ENCODE measurements at places on chromosomes 2 and 18.

GRCh38 chr2:85650456-85650855 lies 17.5 kb downstream of the SFTPB start:
- H3K27me3 ChIP-seq: no peaks in the 10 kb centered on the region
- no peak for DNase-seq
- H3K36me3 ChIP-seq: peaks cover 50% of the 10 kb centered on the region
- H3K27ac ChIP-seq: no peak overlapping the region
- no peaks in the 10 kb centered on the region for H3K4me1 ChIP-seq

GRCh38 chr2:112639936-112640335 lies 5.8 kb upstream of the SLC20A1 start:
- H3K27ac ChIP-seq: no peak overlapping the region
- no peak overlapping the region for H3K4me3 ChIP-seq
- peaks cover 26% of the 10 kb centered on the region for H3K36me3 ChIP-seq
- H3K4me1 ChIP-seq: peaks cover 65% of the 10 kb centered on the region

DNA sequence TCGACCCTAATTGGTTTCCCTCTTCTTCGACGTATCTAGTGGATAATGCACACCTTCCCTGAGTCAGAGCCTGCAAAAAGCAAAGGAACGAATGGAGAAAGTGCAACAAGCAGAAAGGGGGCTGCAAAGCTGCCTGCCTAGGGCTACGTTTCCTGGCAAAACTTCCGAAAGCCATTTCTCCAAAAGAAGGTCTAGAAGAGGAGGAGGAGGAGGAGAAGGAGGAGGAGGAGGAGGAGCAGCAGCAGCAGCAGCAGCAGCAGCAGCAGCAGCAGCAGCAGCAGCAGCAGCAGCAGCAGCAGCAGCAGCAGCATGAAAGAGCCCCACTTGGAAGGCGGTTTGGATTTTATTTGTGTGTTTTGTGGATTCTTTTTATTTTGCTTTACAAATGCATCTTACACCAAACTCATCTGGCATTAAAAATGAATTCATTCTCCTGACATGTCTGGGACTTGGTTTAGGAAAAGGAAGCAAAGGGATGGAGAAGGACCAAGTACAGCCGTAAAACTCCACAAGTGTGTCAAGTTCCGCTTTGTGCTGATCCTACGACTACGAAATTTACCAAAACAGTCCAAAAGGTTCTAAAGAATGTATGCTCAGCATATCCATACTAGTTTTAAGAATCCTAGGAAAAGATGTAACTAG lies 2.0 kb downstream of the TCF4 start:
- H3K27ac ChIP-seq: no peak overlapping the region
- DNase-seq: no peak
- peaks cover 8% of the 10 kb centered on the region for H3K36me3 ChIP-seq

- peaks cover 4% of the 10 kb centered on the region for H3K4me1 ChIP-seq
- peaks cover 67% of the 10 kb centered on the region for H3K36me3 ChIP-seq
- H3K27ac ChIP-seq: no peak overlapping the region
- DNase-seq: no peak
- no peak overlapping the region for H3K4me3 ChIP-seq
Measured at GRCh38 chr18:70158992-70159717, 46.3 kb downstream of the RTTN start.

- DNase-seq: no peak
- H3K4me3 ChIP-seq: no peak overlapping the region
- peaks cover 28% of the 10 kb centered on the region for H3K36me3 ChIP-seq
Measured at GRCh38 chr2:151786483-151786882, 41.7 kb downstream of the ARL5A start.

GRCh38 chr18:23573626-23574431 lies 12.5 kb downstream of the NPC1 start:
- peaks cover 53% of the 10 kb centered on the region for H3K4me1 ChIP-seq
- H3K27ac ChIP-seq: peak overlapping the region; percentile 89
- H3K36me3 ChIP-seq: peaks cover 56% of the 10 kb centered on the region
- peak; percentile 49 for DNase-seq
- peak overlapping the region; percentile 14 for H3K4me3 ChIP-seq
- H3K27me3 ChIP-seq: no peaks in the 10 kb centered on the region

- H3K27me3 ChIP-seq: no peaks in the 10 kb centered on the region
- peaks cover 95% of the 10 kb centered on the region for H3K4me1 ChIP-seq
- DNase-seq: no peak
- no peak overlapping the region for H3K27ac ChIP-seq
Measured at GRCh38 chr2:174614261-174614660, 16.7 kb upstream of the WIPF1 start.

DNA sequence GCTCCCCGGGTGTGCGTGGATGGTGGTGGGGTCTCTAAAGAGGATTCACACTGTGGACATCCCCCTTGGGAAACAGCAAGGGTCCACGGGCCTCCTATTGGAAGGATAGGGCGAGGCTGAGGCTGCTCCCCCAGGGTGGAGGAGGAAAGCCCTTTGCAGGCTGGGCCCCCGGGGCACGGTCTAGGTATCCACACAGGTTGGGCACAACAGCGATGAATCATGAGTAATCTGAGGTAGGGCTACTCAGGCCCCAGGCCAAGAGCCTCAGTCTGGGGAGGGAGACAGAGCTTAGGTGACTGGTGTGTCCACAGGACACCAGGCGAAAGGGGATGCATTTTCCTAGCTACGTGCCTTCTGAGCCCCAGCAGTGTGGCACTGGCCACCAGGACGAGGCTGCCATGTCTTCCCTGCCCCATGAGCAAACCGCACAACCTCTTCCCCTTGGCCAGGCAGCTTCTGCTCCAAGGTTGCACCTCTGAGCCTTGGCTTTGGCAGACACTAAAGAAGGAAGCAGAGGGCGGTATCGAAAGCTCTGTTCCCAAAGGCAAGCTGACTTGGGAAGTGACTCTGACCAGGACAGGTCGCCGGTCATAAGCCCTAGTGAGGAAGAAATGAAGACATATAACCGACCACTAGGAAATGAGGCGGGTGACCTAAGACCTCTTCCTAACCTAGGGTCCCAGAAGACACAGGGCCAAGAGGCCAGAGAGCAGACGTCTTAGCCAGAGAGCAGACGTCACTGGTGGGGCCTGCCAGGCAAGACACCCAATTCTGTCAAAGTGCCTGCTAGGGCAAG lies 14.6 kb upstream of the SEMA4C start:
- no peak overlapping the region for H3K27ac ChIP-seq
- no peaks in the 10 kb centered on the region for H3K36me3 ChIP-seq
- H3K4me1 ChIP-seq: peaks cover 15% of the 10 kb centered on the region
- DNase-seq: no peak
- peaks cover 69% of the 10 kb centered on the region for H3K27me3 ChIP-seq

GRCh38 chr2:123614596-123614995 lies 410.5 kb upstream of the CNTNAP5 start:
- H3K4me3 ChIP-seq: no peak overlapping the region
- H3K36me3 ChIP-seq: no peaks in the 10 kb centered on the region
- H3K4me1 ChIP-seq: no peaks in the 10 kb centered on the region
- no peaks in the 10 kb centered on the region for H3K27me3 ChIP-seq

DNA sequence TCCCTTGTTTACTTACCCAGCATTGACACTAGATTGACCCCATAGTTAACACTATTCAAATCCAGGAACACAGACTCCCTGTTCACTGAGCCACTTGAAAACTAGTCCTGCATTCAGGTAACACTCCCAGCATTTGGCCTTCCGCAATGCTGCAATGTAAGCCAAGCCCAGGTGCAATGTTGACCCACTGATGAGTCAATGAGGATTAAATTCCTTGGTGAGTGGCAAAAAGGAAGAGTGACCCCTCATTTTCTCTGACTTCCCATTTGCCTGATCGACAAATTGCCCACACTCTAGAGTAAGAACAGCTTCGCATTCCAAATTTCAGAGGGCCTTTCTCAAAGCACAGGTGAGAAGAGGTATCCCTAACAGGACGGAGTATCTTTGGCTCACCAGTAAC lies 251.9 kb downstream of the FBXO15 start:
- H3K27me3 ChIP-seq: no peaks in the 10 kb centered on the region
- no peak for DNase-seq
- H3K4me3 ChIP-seq: no peak overlapping the region
- H3K36me3 ChIP-seq: no peaks in the 10 kb centered on the region
- no peaks in the 10 kb centered on the region for H3K4me1 ChIP-seq

DNA sequence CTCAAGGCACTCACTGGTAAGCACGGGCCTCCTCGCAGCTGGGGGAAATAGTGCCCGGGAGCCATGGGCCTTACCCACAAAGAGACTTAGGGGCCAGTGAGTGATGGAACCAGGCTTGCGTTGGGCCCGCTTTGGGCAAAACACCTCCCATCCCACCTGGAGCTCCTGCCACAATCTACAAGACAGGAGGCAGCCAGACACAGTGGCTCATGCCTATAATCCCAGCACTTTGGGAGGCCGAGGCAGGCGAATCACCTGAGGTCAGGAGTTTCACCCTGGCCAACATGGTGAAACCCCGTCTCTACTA lies 88.2 kb downstream of the TFCP2L1 start:
- no peak overlapping the region for H3K27ac ChIP-seq
- no peaks in the 10 kb centered on the region for H3K36me3 ChIP-seq
- no peaks in the 10 kb centered on the region for H3K4me1 ChIP-seq
- peaks cover 5% of the 10 kb centered on the region for H3K27me3 ChIP-seq
- DNase-seq: no peak
- H3K4me3 ChIP-seq: no peak overlapping the region

DNA sequence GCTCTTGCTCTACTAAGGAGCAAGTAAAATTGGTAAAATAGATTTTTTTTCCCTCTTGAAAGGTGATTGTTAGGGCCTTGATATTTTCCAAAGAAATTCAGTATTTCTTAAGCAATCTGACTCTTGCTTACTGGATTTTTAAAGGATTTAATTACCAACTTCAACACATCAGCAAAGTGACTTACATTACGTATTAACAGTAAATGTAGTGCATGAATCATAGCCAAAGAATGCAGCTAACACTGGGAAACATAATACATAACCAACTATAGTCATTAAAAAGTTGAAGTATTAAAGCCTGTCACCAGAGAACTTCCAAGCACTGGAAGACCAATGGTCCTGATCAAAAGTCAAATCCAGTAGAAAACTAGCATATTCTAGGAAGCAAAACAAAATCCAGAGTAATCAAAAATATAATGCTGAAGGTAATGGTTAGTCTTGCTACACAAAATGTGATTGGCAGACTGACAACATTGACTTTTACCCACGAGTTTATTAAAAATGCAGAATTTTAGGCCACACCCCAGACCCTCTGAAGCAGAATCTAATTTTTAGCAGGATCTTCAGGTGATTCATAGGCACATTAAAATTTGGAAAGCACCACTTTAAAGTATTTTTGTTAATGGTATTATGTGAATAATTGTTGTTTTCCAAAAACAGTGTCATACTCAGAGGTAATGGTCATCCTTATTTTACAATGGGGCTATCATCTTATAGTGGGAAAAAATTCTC lies 31.8 kb upstream of the CAVIN2 start:
- H3K27me3 ChIP-seq: peaks cover 7% of the 10 kb centered on the region
- no peak overlapping the region for H3K4me3 ChIP-seq
- no peaks in the 10 kb centered on the region for H3K36me3 ChIP-seq
- no peak overlapping the region for H3K27ac ChIP-seq

GRCh38 chr2:43075054-43075593 lies 151.3 kb downstream of the ZFP36L2 start:
- H3K27me3 ChIP-seq: peaks cover 18% of the 10 kb centered on the region
- H3K4me1 ChIP-seq: peaks cover 4% of the 10 kb centered on the region
- H3K27ac ChIP-seq: no peak overlapping the region
- DNase-seq: no peak

GRCh38 chr2:153532140-153532539 lies 53.6 kb upstream of the RPRM start:
- DNase-seq: no peak
- no peaks in the 10 kb centered on the region for H3K27me3 ChIP-seq
- no peaks in the 10 kb centered on the region for H3K4me1 ChIP-seq
- H3K4me3 ChIP-seq: no peak overlapping the region

- no peak for DNase-seq
- H3K27me3 ChIP-seq: peaks cover 49% of the 10 kb centered on the region
- H3K36me3 ChIP-seq: no peaks in the 10 kb centered on the region
- no peak overlapping the region for H3K27ac ChIP-seq
- H3K4me1 ChIP-seq: peaks cover 3% of the 10 kb centered on the region
- no peak overlapping the region for H3K4me3 ChIP-seq
Measured at GRCh38 chr2:241541564-241542277, 16.8 kb upstream of the BOK start.

GRCh38 chr18:13007248-13007560 lies 16.0 kb downstream of the CEP192 start:
- DNase-seq: no peak
- peaks cover 39% of the 10 kb centered on the region for H3K36me3 ChIP-seq
- peak overlapping the region; percentile 16 for H3K27ac ChIP-seq
- peaks cover 11% of the 10 kb centered on the region for H3K4me1 ChIP-seq
- no peaks in the 10 kb centered on the region for H3K27me3 ChIP-seq

DNA sequence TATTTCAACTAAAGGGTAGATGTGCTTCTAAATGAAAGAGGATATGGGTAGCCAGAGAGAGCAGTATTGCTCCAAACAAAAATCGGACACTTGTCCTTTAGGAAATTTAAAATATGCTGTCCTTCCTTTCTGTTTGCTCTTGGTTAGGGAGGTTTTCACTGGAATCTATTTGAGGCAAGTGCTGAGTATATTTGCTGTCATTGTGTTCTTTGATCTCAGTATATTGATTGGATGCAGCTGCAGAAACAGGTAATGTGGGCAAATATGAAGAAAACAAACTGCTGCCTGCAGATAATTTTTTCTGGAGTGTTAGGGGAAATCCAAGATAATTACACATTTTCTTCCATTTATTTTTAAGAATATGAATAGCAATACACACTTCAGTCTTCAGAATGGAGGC lies 410.2 kb downstream of the NCKAP5 start:
- no peaks in the 10 kb centered on the region for H3K36me3 ChIP-seq
- no peaks in the 10 kb centered on the region for H3K4me1 ChIP-seq
- no peak overlapping the region for H3K4me3 ChIP-seq
- H3K27ac ChIP-seq: no peak overlapping the region
- no peak for DNase-seq
- no peaks in the 10 kb centered on the region for H3K27me3 ChIP-seq

DNA sequence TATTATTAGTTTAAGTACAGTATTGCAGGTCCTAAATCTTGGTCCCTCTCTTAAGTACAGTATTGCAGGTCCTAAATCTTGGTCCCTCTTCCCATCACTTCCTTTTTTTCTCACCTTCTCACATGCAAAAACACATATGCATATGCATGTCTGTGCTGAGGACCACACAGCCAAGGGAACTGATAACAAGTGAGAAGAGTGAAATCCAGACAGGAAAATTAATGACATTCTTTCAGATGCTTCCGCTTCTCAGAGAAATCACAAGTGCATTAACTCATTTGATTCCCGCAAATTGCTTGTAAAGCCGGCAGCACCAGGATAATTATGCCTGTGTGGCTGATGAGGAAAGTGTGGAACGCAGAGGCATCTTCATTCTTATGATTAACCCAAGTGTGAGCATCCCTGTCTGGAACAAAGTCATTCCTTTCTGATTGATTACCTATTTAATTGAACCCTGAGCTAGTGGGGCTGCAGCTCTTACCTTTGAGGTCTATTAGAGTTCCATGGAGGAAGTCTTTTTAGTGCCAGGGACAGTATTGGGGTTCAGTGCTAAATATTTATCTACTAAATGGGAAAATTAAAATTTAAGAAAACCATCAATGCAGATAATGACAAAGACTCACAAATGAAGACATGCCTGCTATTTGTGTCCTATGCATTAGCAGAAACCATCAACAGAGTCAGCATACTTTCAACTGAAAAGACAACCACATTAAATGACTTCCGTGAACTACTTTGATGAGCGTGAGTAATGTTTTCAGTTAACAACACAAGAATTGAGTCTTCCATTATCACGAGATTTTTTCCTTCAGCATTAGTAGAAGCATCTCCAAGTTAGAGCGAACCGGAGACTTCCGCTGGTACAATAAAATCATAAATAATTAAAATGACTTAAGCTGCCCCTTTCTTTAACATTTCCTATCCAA lies 220.4 kb upstream of the SLC35G4 start:
- H3K36me3 ChIP-seq: no peaks in the 10 kb centered on the region
- H3K27me3 ChIP-seq: no peaks in the 10 kb centered on the region
- no peak overlapping the region for H3K4me3 ChIP-seq
- H3K27ac ChIP-seq: peak overlapping the region; percentile 64
- DNase-seq: no peak
- no peaks in the 10 kb centered on the region for H3K4me1 ChIP-seq

All from activated naive CD4-positive, alpha-beta T cell treated with anti-CD3 and anti-CD28 coated beads, Interleukin-2, amount 10 ng/mL, durations not matched to agents 7 days and 5 days (primary cell).